ENCODE measurements at places on chromosomes 1 and 21.

DNA sequence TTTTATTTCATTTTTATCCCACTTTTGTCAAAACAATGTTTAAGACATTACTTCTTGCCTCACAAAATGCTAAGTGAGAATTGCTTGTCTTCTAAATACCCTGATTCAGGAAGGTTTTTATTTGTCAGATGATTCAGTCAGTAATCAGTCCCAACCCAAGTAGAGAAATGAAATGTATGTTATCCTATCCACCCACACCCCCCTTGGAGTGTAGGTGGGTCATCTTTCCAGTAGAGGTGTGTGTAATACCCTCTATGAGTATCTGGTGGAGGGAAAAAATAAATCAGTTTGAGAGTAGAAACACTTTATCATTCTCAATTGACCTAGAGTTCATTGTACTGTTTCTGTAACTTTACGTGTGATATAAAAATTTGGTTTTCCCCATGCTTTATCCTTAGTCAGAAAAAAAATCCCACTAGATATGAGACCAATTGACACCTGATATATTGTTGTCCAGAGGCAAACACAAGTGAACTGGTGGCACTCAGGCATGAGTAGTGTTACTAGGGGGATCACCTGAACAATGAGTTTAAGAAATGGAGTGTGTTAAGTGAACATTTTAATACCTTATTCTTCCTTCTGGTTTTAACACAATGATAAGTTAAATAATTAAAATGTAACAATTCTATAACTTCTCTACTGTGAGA is 153.8 kb upstream of the C1orf105 start:
- no peak for DNase-seq

DNA sequence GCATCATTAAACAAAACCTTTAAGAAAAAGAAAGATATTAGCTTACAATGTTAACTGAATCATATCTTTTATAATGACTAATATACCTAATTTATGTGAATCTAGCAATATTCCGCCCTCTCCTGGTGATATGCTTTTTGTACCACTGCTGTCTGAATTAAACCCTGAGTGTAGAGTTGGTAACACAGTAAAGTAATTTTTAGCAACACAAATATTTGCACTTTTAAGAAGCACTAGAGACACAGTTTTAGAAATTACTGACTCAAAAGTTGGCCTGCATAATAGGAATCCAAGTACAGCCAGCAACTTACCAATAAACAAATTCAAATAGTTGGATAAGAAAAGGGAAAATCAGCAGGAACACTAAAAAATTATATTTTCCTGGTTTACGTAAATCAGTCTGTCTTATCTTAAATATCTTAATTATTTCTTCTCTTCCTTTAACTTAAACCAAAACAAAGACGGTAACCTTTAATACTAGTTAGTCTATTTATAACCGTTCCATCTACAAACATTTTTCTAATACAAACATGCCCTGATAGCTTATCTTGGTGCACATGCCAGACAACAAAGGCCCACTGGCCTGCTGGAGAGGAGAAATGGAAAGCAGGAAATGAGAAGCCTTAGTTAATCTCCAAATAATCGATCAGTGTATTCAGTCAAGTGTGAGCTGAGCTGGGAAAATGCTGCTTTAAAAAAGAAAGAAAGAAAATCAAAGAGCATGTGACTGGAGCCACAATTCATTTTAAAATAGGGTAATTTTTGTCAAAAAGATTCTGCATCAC is 246.0 kb downstream of the RERE start:
- no peak for DNase-seq

- no peak for DNase-seq
Measured at GRCh38 chr1:85889870-85890269, 181.6 kb upstream of the ZNHIT6 start.

DNA sequence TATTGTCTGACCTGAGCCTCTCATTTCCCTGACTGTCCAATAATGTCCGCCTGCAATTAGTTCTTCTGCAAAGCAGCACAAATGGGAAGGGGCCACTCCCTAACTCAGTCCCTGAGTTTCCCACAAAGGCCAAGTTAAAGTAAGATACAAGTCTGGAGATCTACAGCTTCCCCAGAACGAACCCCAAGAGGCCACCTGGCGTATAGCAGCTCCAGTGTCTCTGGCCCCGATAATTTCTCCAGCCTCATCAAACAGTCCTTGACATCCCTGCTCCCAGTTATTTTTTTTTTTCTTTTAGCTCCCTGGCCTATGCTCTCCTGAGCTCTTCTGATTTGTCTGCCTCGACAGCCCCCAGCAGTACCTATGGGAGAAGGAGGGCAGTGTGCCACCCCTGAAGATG is 8.1 kb upstream of the ACKR1 start:
- DNase-seq, result no peak

- DNase-seq, result no peak
Measured at GRCh38 chr1:92424381-92424780, 62.3 kb downstream of the GFI1 start.

DNA sequence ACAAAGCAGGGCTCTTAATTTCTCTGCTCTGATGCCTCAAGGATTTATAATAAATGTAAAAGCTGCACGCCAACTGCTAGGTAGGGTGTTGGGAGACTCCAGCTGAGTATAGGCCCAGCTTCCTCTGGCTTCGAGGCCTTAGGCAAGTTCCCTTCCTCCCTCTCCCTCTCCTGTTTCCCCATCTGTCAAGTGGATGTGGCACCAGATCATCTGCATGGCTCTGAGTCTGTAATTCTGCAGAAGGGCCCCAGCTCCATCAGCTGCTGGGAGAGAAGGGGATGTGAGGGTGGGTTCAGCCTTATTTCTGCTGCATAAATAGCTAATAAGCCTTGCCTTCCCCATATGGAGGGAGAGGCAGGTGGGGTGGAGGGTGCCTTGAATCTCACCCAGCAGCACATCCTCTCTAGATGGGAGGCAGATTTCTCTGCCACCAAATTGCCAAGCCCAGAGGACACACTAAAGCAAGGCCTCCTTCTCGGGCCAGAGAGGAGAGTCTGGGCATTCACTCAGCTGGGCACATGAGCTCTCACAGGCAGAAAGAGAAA is 3.8 kb downstream of the TRIM62 start:
- DNase-seq, result no peak

- DNase-seq, result no peak
Measured at GRCh38 chr21:41466024-41466820, 40.2 kb downstream of the MX1 start.

DNA sequence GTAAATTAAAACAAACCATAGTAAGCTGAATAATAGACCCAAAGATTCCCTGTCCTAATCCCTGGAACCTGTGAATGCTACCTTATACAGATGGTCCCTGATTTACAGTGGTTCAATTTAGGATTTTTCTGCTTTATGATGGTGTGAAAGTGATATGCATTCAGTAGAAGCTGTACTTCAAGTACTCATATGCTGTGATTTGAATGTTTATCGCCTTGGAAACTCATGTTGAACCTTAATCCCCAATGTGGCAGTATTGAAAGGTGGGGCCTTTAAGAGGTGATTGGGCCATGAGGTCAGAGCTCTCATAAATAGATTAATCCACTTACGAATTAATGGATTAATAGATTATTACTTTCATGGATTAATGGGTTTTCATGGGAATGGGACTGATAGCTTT is 10.6 kb upstream of the RRP15 start:
- DNase-seq, result no peak

- DNase-seq, result no peak
Measured at GRCh38 chr1:235932090-235932510, 65.4 kb upstream of the LYST start.

DNA sequence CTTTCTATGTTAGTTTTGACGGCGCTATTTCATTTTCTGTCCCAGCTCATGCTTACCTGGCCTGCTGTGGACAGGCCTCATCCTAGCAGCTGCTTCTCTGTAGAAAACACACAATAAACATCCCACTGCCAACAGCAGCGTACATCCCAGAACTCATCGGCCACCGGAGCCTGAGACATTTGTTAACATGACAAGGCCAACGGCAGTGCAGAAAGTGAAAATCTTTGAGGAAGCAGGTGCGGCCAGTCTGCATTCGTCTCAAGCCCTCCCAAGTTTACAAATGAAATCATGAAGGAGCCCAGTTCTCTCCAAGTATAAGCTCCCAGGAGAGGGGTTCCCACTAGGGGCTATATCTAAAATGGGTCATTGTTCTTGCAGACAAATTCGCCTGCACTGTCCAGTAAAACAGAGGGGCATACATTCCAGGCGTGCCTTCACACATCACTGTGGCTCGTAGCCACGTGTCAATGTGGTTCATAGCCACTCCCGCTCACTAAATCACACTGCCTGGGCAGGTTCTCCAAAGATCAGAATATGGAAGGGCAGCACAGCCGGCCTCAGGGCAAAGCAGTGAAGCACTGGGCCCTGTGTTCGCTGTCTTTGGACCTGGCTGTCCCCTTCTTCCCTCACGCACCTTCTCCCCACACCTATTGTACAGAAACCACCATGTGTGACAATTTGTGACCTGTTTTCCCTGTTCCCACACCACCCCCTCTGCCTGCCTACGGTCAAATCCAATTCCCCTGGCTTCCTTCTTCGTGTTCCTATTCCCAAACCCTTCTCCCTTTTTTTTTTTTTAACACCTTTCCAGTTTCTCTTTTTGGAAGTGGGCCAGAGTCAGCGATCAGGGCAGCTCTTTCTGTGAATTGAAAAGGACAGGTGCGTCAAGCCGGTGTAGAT is 27.0 kb upstream of the ABCG1 start:
- no peak for DNase-seq

DNA sequence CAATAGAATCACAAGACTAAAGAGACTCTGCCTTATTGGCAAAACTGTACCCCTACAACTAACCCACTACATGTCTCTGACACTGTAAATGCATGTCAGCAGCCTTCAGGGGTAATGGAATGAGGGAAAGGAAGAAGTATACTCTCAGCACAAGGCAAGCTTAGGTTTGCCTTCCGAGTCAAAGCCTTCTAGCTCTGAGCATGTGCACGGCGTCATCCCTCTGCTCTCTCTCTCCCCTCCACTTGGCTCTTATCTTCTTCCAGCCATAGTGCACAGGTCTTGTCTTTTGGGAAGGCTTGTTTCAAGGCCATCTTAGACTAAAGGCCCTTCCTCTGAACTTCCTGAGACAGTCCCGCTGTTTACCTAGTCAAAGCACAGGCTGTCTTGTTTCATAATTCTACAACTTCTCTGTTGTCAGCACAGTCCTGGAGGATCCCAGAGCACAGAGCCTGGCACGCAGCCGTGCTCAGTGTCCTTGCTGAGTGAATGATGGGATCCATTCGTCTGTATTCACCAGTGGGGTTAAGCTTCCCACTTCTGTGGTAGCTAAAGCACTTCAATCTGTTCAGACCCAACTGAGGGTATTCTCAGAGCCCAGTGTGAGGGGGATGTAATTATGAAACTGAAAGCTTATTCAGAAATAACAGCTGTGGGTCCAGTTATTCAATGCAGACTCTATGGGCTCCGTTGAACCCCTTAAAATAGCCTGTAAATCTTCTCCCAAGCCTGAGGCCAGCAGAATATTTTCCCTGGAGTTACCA is 166.5 kb upstream of the PLD5 start:
- DNase-seq, result no peak

GRCh38 chr1:11157867-11158266 is 31.3 kb upstream of the ANGPTL7 start:
- no peak for DNase-seq

DNA sequence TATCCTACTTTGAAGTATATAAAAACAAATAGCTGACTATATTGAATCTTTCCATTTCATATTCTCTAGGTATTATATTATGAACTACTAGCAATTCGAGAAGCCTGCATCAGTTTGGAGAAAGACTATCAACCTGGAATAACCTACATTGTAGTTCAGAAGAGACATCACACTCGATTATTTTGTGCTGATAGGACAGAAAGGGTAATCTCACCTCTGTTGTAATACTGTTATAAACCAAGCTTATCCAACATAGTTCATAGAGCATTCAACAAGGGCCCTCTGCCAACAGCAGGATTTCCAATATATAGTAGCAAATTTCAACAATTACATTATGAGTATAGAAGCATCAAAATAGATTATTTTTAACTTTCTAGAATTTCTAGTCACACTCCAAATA is 43.7 kb upstream of the TEKT2 start:
- no peak for DNase-seq

DNA sequence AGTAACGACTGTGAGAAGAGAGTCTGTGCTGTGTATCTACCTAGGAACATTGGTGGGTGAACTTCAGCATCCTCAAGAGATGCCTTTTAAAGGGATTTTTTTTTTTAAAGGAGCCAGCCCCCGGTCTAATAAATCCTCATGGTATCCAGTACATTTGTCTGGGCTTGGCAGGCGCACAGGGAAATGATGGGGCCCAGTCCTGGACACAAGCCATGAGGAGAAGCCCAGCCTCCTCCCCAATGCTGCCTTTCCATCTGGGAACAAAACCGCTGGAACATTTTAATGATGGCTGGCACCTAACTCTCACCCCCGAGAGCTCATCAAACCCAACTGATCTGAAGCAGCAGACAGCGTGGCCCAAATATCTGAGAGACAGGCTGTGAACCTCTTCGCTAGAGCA is 64.2 kb downstream of the ACOT7 start:
- no peak for DNase-seq

DNA sequence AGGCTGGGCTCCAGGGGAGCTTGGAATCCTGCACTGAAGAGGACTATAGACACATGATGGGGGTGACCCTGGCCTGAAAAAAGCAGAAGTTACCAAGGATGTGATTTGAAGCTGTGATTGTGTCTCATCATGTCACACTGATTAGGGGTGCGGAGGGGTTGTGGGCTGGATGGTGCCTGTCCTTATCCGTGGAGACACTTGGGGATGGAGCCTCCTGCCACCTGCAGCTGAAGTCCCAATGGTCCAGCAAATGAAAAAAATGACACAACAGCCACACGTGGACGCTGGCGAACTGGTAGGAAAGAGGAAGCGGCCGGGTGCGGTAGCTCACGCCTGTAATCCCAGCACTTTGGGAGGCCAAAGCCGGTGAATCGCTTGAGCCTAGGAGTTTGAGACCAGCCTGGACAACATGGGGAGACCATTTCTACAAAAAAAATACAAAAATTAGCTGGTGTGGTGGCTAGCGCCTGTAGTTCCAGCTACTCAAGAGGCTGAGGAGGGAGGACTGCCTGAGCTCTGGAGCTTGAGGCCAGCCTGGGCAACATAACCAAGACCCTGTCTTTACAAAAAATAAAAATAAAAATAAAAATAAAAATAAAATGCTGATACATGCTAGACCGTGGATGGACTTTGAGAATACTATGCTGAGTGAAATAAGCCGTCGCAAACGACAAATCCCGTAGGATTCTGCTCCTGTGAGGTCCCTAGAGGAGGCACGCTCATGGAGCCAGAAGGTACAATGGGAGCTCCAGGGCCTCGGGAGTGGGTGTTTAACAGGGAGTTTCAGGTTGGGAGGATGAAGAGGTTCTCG is 838 bp upstream of the IBA57 start:
- DNase-seq, result no peak

GRCh38 chr1:47211796-47212269 is 20.2 kb downstream of the TAL1 start:
- no peak for DNase-seq

- DNase-seq, result no peak
Measured at GRCh38 chr1:67605209-67605780, 79.7 kb upstream of the GADD45A start.

GRCh38 chr1:235622936-235623779 is 26.4 kb downstream of the GNG4 start:
- no peak for DNase-seq

GRCh38 chr1:7555391-7556185 is 215.5 kb upstream of the VAMP3 start:
- no peak for DNase-seq

- no peak for DNase-seq
Measured at GRCh38 chr21:45847870-45848269, 133.7 kb upstream of the COL6A1 start.
